ENCODE measurements at places on chromosomes 1 and 21.

DNA sequence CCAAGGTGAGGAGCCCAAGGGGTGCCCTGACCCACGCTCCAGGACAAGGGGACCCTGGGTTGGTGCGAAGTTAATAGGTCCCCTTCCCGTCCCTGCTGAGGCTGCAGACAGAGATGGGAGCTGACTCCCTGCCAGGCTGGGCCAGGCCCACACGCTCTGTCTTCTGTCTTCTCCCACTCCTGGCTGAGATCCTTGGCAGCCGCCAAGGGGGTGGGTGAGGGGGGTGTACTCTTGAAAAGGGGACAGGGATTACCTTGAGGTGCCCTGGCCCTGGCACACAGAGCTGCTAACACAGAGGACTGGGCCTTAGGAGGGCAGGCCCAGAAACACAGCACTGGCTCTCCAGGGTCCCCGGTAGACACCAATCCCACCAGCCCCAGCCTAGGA lies 11.0 kb upstream of the CTRC start:
- DNase-seq: no peak

- DNase-seq: no peak
Measured at GRCh38 chr21:38879912-38880576, 74.3 kb downstream of the ETS2 start.

- peak; percentile 10 for DNase-seq
Measured at GRCh38 chr1:80217377-80217986, 1211.0 kb upstream of the ADGRL4 start.

DNA sequence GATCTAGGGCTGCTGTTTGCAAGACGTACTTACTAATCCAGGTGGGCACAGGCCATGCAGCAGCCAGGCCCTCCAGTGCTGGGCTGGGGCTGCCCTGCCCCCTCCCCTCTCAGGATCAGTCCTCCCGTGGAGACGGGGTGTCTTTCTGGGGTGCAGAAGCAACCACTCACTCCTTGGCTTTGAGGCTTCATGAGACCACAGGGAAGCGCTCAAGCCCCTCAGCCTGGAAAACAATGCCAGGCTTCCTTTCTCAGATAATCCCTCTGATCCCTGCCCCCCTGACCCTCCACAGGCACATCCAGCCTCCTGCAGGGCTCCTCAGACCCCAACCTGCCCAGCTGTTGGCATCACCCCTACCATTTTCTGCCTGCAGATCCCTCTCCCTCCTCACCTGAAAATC lies 13.9 kb upstream of the C2CD2 start:
- no peak for DNase-seq

GRCh38 chr1:78055565-78056132 lies 9.9 kb downstream of the GIPC2 start:
- no peak for DNase-seq

DNA sequence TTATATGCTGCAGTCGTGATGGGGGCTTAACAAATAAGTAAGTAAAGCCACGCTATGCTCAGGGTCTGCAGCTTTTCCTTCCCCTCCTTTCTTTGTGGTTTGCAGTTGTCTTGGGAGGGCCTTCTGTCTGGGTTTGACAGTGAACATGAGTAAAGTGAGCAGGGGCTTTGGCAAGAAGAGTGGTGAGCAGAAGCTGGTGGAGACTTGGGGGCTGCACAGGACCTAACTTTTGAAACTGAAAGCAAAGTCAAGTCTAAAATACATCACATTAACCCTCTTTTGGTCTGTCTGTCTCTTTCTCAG lies 368.6 kb upstream of the VAMP3 start:
- no peak for DNase-seq

DNA sequence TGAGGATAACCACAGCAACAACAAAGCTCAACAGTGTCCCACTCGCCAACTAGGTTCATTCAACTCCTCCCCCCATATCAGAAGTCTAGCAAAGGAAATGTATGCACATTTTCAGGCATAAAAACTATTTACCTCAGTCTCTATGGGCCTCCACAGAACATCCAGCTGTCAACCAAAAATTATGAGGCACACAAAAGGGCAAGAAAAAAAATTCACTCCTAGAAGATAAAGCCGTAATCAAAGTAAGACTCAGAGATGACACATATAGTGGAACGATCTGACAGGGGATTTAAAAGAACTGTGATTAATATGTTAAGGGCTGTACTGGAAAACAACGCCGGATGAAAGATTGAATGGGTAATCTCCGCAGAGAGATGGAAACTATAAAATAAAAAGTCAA lies 158.7 kb downstream of the NTPCR start:
- DNase-seq: no peak

- DNase-seq: no peak
Measured at GRCh38 chr1:67200755-67201154, 34.5 kb downstream of the IL23R start.

- no peak for DNase-seq
Measured at GRCh38 chr1:41404308-41404761, 43.1 kb downstream of the FOXO6 start.

DNA sequence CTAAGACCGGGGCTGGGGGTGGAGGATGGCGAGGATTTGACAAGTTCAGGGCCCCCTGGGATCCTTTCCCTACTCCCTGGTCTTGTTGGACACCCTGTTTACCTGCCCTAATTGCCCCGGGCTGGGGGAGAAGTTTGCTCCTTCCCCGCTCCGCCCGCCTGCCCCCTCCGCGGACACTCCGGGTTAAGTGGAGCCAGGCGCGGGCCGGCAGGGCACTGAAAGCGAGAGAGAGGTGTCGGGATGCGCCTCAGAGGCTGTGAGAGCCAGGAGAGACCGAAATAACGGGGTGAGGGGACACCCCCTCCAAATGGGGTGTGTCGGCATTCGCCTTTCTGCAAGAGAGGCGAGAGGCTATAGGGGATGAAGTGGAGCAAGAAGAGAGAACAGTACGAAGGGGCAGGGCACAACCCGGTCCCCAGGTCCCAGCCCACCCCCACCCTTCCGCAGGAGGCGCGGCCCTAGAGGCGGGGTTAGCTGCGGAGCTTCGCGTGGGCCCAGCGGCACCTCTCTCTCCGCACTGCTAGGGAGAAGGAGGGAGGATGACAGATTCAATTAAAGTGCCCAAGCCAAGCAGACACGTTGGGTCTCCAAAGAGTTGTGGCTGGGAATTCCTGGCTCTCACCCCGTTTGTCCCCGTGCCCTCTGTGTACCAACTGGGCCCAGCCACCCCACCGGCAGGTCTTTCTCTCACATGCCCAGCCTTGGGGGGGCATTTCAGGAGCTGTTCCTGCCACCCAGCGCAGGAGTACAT lies 3.8 kb downstream of the EFNA3 start:
- DNase-seq: no peak

GRCh38 chr1:80509965-80510522 lies 1290.7 kb upstream of the ADGRL2 start:
- DNase-seq: no peak

- no peak for DNase-seq
Measured at GRCh38 chr1:117575586-117576225, 30.1 kb upstream of the TENT5C start.
